Left kidney (tissue), 8 donors: ENCODE measurements at places on chromosomes 11 and 22.

GRCh38 chr22:44444341-44445306 lies 53.4 kb downstream of the RTL6 start:
- no peak for DNase-seq

DNA sequence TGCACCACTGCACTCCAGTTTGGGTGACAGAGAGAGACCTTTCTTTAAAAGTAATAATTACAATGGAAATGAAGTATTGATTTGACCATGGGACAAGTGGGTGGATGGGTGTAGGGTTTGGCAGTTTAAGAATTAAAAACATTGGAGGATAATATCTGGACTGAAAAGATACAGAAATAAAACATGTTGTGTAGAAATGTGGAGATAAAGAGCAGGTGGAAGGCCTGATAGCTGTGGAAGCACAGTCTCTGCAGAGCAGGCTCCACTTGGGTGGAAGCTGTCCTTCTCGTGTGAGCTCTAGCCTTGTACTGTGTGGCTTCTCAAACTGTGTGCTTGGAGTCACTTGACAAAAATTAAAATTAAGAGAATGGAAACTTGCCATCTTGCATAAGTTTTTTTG lies 25.6 kb downstream of the APLP2 start:
- DNase-seq = no peak

- DNase-seq = no peak
Observed at GRCh38 chr22:19876314-19876940, 21.8 kb upstream of the GNB1L start.

DNA sequence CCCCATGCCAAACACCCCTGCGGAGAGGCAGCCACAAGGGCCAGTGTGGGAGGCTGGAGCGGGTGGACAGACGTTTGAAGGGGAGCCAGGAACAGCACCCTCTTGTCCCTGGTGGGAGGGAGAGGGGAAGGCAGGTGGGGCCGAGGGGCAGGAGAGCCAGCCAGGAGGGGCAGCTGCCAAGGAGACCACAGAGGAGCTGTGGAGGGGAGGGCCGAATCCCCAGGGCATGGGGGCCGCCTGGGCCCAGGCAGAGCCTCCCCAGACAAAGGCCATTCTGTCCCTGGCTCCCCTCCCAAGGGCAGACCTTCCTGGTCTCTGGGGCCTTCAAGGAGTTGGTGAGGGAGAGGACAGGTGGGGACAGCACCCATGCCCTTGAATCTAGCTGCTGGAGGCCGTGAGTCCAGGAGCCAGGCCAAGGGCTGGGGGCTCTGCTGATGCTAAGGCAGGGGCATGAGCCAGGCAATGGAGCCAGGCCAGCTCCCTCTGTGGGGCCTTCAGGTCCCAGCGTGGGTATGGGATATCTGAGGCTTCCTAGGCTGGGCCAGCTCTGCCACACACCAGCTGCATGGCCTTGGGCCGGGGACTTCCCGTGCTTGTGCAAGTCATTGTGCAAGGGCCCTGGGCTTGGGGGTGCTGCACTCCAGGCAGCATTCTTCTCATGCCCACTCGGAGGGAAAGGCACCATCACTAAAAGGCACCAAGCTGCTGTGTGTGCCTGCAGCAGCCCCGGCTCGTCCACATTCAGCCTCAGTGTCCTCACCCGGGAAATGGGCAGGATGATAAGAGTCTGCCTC lies 11.4 kb downstream of the EMID1 start:
- no peak for DNase-seq
